ENCODE measurements at places on chromosomes 12 and 14.

DNA sequence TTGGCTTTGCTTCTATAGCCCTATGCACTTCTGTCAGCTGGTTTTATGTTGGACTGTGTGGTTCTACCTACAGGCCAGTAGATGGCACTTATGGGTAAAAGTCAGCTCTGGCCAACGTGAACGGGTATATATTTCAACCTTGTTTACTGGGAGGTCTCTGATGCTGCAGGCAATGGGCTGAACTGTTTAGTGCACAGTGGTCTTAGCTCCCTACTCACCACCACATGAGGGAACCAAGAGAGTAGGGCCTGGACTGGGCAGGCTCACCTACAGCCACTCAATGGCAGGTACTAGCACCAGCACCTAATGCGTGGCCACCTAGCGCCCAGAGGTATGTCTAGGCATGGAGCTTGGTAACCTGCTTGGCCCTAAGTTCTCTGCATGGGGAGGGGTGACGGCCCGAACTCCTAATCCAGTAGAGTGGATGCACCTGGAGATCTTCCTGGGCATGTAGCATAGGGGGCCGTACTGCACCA, 481.8 kb downstream of the TMEM117 start:
- DNase-seq = no peak

DNA sequence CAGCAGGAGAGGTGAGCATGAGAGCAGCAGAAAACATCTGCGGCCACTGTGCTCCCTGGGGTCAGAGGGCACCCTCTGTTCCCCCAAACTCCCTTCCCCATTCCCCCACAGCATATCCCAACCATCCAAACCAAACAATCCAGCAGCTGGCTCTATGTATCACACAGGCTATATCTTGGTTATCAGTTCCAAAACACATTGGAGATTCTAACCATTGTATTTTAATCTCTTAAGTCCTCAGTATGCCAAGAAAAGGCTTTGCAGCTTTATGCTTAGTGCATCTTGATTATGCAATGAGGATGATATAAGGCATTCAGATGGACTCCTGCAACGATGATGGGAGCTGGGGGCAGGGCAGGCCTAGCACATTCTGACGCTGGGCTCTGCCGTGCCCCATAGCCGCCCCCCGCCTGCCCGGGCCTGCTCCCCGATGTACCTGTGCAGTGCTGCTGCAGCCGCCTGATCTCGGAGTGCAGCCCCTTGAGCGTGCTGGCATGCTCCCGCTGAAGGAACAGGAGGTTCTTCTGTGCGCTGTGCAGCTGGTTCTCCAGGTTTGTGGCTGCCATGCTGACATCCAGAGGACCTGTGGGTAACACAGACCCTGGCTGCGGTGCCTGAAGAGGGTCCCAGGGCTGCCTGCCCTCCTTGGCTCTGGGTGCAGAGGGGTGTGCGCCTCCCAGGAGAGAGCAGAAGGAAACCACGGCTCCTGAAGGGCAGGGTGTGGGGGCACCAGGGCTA, 29.6 kb downstream of the CCDC92 start:
- DNase-seq = no peak

GRCh38 chr12:24769682-24770081, 179.2 kb downstream of the BCAT1 start:
- DNase-seq = no peak

DNA sequence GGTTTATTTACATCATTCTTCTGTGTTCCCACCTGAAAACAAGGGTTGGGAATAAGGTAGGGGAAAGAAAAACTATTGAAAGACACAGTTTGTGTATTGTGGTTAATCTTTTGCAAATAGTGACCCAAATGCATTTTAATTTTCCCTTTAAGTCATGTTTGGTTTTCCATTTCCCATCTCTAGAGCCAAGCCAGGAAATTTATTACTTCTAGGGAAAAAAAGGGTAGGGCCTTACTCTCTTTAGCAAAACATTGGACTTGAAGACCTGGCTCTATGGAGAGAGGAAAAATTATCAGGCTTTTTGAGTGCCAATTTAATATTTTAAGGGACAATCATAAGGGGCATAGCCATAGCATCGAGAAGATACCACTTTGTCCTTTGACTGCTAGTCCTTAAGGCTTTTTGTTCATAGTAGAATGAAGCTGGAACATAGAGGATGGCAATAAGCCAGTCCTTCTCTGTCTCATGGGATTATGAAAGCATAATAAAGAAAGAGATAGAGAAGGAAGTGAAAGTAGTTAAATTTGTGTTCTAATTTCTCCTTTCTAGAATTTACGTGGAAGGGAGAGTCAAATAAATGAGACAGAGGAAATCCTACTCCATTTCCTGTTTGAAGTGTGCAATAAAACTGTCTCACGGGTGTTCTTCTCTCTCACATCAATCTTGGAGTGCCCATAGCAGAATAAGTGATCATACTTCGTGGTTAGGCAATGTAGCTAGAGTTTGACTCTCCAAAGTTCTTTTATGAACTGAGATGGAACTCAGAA, 50.9 kb upstream of the PPFIA2 start:
- no peak for DNase-seq

GRCh38 chr14:68270342-68270741, 450.8 kb downstream of the RAD51B start:
- no peak for DNase-seq

- DNase-seq = peak; percentile 68
These were observed 480 bp downstream of the PTPN6 start for GRCh38 chr12:6951551-6952120.

- no peak for DNase-seq
These were observed 907.5 kb upstream of the MDGA2 start for GRCh38 chr14:48582938-48583337.

DNA sequence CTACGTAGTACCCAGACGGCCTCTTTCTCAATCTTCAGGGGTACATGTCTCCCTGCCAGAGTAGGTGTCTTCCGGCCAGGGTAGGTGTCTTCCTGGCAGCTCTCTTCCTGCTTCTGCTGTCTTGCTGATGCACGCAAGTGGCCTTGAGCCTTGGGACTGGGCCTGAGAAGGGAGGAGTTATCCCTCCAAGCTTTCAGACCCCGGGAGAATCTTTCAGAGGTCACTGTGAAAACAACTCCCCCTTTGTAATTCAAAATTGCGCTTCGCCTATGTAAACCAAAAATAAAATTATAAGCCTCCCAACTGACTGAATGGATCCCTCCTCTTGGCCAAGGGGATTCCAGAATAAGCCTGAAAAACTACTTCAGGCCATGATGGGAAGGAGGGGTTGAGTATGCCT, 87.3 kb upstream of the NUDT4 start:
- no peak for DNase-seq

GRCh38 chr12:42027546-42027945, 117.1 kb downstream of the GXYLT1 start:
- DNase-seq = no peak

GRCh38 chr12:29990971-29991370, 207.2 kb upstream of the TMTC1 start:
- no peak for DNase-seq

- no peak for DNase-seq
These were observed 628.2 kb downstream of the ETNK1 start for GRCh38 chr12:23253191-23253590.

GRCh38 chr12:77232045-77232444, 166.7 kb upstream of the E2F7 start:
- DNase-seq = no peak

GRCh38 chr12:130990034-130990433, 36.3 kb downstream of the ADGRD1 start:
- DNase-seq = no peak

- no peak for DNase-seq
These were observed 478 bp downstream of the RITA1 start for GRCh38 chr12:113186033-113186365.

DNA sequence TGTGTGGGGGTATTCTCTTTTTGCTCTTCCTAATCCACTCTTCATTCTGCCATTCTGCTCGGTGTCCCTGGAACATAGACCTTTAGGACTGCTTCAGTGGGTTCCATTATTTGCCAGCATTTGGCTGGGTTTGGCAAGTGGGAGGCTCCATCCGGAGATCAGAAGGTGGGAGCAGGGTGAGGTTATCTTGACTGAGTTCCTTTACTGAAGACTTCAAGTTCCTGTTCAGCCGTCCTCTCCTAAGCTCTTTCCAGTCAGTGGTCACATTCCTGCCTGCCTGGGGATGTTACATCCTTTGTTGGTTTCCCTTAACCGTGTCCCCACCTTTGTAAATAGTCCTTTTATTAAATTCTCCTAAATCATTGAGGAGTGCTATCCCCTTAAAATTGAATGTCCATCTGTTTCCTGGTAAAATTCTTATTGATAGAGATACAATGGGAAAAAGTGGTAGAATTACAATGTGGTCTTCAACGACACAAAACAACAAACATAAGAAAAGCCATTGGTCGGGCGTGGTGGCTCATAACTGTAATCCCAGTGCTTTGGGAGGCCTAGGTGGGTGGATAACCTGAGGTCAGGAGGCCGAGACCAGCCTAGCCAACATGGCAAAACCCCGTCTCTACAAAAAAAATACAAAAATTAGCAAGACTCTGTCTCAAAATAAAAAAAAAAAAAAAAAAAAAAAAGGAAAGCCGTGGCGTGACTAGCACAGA, 5.0 kb upstream of the MIA2 start:
- DNase-seq = no peak

- DNase-seq = no peak
These were observed 184.7 kb downstream of the SRGAP1 start for GRCh38 chr12:64029013-64029857.

GRCh38 chr14:36502558-36503508, 17.2 kb downstream of the NKX2-1 start:
- no peak for DNase-seq

DNA sequence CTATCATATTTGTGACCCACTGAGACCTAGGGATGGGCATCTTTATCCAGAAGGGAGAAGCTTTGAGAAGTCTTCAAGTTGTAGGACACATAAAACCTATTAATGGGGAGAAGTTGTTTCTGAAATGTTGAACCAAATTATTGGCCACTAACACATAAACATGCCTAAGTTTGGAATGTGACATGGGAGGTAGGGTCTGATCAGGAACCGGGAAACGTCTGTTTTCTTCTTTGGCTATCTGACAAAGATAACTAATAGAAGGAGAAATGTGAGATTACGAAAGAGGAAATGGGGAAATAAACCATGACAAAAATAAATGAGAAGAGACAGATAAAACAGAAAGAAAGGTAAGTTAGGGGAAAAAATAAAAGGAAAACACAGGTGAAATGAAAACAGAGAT, 425.2 kb downstream of the EGLN3 start:
- DNase-seq = no peak

DNA sequence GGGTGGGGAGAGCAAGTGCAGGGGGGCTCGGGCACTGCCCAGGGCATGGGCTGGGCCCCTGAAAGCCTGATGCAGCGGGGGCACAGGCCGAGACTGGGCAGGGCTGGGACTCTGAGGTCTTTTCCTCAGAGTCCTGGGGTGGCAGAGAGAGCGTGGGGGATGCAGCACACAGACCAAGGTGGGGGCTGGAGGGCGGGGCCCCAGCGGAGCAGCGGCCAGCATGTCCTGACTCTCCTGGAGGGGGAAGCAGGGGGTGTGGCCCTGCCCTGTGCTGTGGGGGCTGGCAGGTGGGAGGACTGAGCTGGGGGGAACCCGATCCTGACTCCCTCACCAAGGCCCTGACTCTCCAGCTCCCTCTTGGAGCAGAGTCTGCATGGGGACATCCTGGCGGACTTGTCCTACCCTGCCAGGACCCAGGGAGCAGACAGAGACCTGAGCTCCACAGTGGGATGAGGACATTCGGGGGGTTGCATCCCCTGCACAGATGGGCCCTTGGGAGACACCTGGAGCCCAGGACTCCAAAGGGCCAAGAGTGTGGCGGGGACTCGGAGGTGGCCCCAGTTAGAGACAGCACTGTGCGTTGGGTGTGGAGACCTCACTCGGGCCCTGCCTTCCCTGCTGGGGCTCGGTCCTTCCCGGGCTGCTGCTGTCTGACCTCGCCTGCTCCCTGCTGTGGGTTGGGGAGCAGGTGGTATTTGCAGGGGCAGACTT, 326.1 kb downstream of the TMEM121 start:
- no peak for DNase-seq

DNA sequence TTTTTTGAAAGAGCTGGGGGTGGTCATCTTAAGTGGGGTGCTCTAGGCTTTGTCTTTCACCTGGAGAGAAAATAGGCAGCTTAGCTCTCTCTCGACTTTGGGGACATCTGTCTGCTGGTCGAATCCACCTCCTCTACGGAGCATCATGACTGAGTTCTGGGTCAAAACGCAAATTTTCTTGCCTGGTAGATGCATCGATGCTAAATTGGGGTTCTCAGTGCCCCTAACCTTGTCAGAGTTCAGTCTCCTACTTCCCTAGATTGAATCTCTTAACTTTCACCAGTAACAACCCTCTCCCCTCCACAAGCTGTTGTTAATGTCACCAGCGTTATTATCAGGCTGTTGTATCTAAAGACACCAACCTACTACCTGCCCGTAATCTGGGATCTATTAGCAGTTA, 682 bp downstream of the FLRT2 start:
- no peak for DNase-seq

GRCh38 chr12:19021646-19022045, 107.9 kb upstream of the PLEKHA5 start:
- DNase-seq = no peak

DNA sequence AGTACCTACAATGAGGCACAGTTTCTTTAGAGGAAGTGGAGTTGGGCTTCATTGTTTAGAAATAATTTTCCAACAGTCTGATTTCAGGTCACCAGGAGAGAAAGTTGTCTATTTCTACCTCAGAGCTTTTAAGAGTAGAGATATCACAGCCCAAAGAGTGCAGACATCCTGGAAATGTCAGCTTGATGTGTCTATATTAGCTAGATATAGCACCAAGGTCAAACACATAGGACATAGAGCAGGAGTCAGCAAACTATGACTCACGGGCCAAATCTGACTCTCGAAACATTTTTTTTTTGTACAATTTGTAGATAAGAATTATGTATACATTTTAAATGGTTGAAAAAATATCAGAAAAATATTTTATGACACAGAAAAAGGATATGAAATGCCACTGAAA, 53.7 kb downstream of the KCNC2 start:
- no peak for DNase-seq

DNA sequence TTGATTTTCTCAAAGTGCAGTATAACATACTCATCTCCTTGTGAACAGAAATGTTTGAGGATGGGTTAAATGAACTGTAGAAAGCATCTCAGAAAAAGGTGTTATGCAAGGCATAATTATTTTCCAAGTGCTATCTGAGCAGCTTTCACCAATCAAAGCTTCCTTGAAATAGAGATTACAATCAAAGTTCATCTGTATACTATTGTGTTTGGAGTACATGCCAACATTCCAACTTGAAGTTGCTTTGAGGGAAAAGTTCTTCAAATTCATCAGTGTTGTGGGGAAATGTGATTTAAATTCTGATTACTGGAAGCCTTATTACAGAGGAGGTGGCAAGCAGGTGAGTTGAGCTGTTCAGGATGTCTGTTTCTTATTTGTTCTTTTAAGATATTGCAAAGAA, 68.2 kb downstream of the TMTC2 start:
- no peak for DNase-seq

Measured in activated CD8-positive, alpha-beta memory T cell treated with anti-CD3 and anti-CD28 coated beads, Interleukin-2, amount 50 U/mL, for 48 hours (primary cell).